Esophagus squamous epithelium (tissue), 5 donors: ENCODE measurements at places on chromosomes 1 and 21. TPM values are rescaled to one million over a fixed set of nuclear protein-coding genes. Genes with fewer than 3 reads are reported as not detected.

S100A14 gene
- total RNA-seq = 1,580 TPM

THEM5 gene
- not detected for total RNA-seq

C1orf226 gene
- 3.9 TPM for total RNA-seq

RHCE gene
- not detected for total RNA-seq

EPB41 gene
- total RNA-seq = 40.0 TPM

SPRR2B gene
- not detected for total RNA-seq

NMNAT2 gene
- total RNA-seq = not detected

MYBPH gene
- not detected for total RNA-seq

L1TD1 gene
- not detected for total RNA-seq

MYOCOS gene
- total RNA-seq = not detected

ADAM30 gene
- not detected for total RNA-seq

LAMC2 gene
- 15.7 TPM for total RNA-seq

GUCA2A gene
- not detected for total RNA-seq

LORICRIN gene
- not detected for total RNA-seq

MIXL1 gene
- not detected for total RNA-seq

DNAJC6 gene
- total RNA-seq = 1.3 TPM

PROX1 gene
- total RNA-seq = 0.15 TPM

IL19 gene
- not detected for total RNA-seq

AGT gene
- 0.95 TPM for total RNA-seq

BRDT gene
- total RNA-seq = not detected

FCRL2 gene
- 0.32 TPM for total RNA-seq

LRRC39 gene
- total RNA-seq = not detected

RIMS3 gene
- 1.2 TPM for total RNA-seq

MCOLN3 gene
- 2.3 TPM for total RNA-seq

LPAR3 gene
- total RNA-seq = 14.9 TPM

CELA2B gene
- total RNA-seq = not detected

TRABD2B gene
- 0.26 TPM for total RNA-seq

OLIG2 gene
- total RNA-seq = not detected

CDA gene
- total RNA-seq = 44.6 TPM

NPR1 gene
- total RNA-seq = 1.8 TPM

LYPD8 gene
- not detected for total RNA-seq

FMO4 gene
- total RNA-seq = 5.7 TPM

ARHGEF10L gene
- 46.4 TPM for total RNA-seq

SLC22A15 gene
- total RNA-seq = 7.2 TPM

NUP210L gene
- total RNA-seq = 0.09 TPM

WNT2B gene
- 11.5 TPM for total RNA-seq

MTFR1L gene
- 28.7 TPM for total RNA-seq

B3GALT2 gene
- total RNA-seq = 0.08 TPM

RGS7 gene
- total RNA-seq = not detected

CDCA8 gene
- total RNA-seq = 3.4 TPM

KCNK2 gene
- total RNA-seq = 0.95 TPM

HSD11B1 gene
- total RNA-seq = 4.0 TPM

PODN gene
- total RNA-seq = 25.5 TPM

PGLYRP4 gene
- total RNA-seq = 6.0 TPM

GALNT2 gene
- 25.8 TPM for total RNA-seq

PLA2G2F gene
- total RNA-seq = not detected
